ENCODE measurements at places on chromosomes 5 and 9.

GRCh38 chr9:113926211-113926610, 50.1 kb downstream of the ZNF618 start:
- no peak for DNase-seq

- DNase-seq: no peak
Observed at GRCh38 chr5:83708170-83708569, 12.5 kb downstream of the HAPLN1 start.

DNA sequence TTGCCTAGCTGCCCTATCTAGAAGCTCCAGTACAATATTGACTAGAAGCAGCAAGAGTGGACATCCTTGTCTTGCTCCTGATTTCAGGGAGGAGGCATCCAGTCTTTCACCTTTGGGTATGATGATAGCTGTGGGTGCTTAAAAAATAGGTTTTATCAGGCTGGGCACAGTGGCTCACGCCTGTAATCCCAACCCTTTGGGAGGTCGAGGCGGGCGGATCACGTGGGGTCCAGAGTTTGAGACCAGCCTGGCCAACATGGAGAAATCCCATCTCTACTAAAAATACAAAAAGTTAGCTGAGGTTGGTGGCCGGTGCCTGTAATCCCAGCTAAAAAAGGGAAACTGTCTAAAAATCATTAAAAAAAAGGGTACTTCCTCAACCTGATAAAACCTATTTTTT, 2.0 kb upstream of the CAMSAP1 start:
- DNase-seq: no peak

DNA sequence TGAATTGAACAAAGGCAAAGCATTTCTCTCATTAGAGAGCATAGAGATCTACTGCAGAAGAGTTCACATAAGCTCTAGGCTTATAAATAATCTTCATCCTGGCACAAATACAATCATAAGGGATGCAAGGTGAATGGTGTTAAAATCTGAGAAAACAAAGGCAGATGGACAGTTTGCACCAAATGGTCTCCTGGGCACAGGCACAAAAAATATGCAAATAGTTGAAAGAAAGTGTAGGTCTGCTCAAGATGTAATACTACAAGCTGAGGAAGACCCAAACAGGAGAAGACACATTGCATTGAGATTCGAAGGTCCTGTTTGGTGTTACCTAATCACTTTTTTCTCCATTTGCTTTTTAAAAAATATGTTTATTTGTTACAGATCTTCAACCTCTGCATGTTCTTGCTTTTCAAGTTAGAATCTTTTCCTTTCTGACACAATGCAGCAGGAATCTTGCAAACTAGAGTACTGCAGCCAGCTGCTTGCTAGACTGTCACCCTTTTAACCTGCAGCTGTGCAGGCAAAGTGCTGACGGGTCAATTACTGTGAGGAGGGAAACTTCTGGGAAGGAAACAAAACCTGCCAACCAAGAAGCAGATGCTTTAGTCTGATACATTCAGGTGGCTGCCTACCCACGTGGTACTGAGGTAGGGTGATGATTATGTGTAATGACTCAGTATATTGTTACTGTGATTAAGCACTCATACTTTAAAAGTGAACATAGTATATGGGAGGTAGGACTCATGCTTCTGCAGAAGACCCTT, 1048.6 kb upstream of the SEMA6A start:
- DNase-seq: no peak

DNA sequence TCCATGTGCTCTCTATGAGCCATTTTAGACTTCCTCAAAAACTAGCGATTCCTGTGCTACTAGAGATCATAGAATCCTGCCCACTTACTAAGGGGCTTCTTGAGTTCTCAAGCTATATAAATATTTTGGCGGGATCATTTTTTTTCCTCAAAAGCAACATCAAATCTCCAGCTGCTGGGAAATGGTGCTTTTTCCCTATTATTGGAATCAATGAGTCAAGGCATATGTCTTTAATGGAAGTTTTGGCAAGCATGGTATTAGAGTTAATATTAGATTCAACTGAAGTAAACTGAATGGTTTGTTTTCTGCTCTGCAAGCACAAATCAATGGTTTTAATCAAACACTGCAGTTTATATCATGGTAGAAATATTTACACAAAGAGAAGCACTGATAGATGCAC, 369.9 kb upstream of the PTGER4 start:
- DNase-seq: no peak

DNA sequence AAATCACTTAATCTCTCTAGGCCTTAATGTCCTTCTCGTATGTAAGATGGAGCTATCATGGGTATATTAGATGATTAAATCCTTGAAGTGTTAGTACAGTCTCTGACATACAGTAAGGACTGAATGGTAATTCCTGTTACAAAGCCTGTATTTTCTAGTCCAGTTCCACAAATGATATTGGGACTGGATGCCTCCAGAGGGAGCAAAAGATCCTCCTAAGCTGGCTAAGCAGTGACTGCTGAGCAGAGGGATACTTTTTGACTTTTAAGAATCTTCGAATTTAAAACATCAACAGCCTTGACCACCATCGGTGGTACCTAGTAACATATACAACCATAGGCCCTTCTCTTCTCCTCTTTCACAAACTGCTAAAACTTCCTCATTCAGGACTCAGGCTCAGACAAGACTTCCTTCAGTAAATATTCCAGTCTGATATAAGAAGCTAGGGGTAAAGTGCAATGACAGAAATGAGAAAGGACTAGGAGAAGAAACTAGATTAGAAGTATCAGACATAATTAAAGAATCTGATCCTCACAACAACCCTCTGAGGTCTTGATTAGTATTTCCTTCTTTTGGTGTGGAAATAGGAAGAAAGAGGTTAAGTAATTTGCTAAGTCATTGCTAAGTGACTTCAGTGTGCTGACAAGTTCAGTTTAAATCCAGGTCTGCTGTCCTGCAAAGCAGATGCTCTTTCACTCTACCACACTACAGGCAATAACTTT, 13.9 kb downstream of the PTAR1 start:
- DNase-seq: no peak

DNA sequence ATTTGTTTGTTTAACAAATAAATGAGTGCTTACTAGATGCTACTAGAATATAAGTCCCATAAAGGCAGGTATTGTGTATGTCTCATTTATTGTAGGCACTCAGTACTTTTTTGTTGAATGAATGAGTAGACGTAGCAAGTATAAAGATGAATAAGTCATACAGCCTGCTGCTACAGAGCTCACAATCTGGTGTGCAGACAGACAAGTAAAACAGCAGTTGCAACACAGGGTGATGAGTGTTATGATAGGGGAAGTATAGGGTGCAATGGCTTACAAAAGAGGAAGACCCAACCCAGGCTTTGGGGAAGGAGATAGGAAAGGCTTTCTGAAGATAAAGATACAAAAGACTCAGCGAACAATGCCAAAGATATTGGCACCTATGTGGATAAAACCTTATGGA, 47.7 kb downstream of the SH3RF2 start:
- no peak for DNase-seq
